NCI-H1417 (cell line): ENCODE measurements at places on chromosomes 5 and 9.

- DNase-seq: no peak
Observed at GRCh38 chr5:158543539-158544387, 556.0 kb downstream of the EBF1 start.

GRCh38 chr5:56900858-56901578 is 8.4 kb upstream of the SETD9 start:
- peak; percentile 64 for DNase-seq

DNA sequence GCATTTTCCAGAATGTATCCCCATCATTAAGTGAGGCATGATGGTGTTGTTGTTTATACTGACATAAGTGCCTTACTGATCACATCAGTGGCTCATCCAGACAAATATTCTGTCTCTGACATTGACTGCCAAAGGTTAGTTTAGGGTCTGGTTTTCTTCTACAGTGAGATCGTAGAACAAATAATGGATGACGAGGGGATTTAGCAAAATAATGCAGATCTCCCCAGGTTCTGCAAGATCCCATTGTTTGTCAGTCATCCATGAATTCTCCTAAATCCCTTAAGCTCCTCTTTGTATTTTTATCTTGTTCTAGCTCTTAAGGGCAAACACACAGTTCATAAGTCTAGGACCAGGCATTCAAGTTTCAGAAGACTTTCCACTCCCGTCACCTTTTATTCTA is 93.1 kb upstream of the DHFR start:
- no peak for DNase-seq

DNA sequence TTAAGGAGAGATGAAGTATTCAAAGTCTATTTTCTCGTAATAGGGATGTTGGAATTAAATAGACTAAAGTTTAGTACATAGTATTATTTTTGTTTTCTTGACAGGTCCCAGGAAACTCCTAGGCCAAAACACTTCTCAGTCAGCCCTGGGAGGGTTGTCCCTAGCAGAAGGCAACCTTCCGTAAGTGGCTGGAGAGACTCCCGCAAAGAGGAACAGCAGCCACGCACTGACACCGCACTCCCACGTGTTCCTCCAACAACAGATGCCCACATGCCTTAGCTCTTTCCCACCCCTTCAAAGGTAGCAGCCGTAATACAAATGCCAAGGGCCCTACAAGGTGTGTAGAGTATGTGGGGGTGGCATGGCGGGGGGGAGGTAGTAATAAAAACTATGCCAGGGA is 28.4 kb downstream of the PCDHGC5 start:
- no peak for DNase-seq

DNA sequence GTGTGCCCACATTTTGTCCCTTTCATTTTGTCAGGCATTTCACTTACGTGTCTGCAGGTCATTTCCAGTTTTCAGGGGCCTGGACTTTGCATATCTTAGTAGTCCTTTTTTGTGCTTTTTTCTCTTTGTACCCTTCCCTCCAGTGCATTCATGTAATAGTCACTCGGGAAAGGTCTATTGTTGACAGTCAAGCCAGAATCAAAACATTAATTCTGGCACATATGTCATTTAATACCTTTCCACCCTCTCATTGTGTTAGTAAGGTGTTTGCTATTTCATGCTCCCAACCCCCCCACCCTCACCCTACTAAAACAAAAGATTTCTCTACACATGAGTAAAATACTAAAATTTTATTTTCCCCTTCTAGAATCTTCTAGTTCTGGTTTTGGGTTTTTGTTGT is 42.7 kb downstream of the UGCG start:
- no peak for DNase-seq

- DNase-seq: no peak
Observed at GRCh38 chr5:82851471-82851870, 225.7 kb downstream of the TMEM167A start.

DNA sequence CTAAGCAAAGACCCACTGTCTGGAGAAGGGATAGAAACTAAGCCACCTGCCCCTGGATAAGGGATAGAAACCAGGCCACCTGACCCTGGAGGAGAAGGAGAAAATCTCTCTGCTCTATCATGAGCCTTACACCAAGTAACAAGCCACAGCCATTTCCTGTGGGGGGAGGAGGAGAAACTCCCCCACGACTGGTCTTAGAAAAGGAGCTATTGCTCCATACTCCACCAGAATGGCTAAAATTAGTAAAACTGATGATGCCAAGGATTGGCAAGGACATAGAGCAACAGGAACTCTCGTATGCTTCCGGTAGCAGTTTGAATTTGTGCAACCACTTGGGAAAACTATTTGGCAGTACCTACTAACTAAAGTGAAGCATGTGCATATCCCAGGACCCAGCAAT is 70.8 kb downstream of the ACTL7B start:
- no peak for DNase-seq

- DNase-seq: peak; percentile 10
Observed at GRCh38 chr5:171999877-172000276, 6.6 kb downstream of the FBXW11 start.

DNA sequence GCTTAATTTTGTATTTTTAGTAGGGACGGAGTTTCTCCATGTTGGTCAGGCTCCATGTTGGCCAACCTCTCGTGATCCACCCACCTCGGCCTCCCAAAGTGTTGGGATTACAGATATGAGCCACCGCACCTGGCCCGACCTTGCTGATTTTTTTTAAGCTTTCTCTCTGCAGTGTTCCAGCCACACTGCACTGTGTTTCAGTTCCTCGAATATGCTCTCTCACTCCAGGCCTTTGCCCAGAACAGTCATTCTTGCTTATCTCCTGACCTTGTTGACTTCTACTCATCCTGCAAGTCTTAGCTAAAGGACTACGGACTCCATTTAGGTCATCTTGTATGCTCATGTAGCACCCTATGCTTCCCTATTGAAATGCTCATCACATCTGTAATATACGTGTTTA is 3.3 kb downstream of the SNAPC3 start:
- DNase-seq: no peak

DNA sequence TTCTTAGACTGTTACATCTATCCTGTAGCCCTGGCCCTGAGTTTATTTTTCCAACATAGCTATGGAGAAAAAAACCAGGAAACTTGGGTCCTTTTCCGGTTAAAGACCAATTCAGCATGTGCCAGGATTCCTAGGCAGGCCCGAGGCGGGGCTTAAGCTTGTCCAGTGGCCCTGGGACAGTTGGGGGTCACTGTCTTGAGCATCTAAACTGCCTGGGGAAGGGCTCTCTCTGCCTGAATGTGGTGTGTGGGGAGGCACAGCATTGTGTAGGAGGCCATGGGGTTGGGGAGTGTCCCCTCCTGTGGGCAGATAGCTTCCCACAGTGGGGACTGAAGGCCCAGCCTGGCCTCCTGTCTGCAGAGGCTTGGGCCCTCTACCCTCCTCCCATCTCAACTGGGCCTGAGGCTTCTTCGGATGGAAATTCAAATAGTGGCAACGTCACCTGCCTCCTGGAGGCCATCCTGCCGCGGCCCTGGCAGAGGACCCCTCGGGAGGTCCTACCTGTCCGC is 88.8 kb downstream of the PHF2 start:
- no peak for DNase-seq

GRCh38 chr5:57594436-57594835 is 111.8 kb upstream of the ACTBL2 start:
- DNase-seq: no peak

DNA sequence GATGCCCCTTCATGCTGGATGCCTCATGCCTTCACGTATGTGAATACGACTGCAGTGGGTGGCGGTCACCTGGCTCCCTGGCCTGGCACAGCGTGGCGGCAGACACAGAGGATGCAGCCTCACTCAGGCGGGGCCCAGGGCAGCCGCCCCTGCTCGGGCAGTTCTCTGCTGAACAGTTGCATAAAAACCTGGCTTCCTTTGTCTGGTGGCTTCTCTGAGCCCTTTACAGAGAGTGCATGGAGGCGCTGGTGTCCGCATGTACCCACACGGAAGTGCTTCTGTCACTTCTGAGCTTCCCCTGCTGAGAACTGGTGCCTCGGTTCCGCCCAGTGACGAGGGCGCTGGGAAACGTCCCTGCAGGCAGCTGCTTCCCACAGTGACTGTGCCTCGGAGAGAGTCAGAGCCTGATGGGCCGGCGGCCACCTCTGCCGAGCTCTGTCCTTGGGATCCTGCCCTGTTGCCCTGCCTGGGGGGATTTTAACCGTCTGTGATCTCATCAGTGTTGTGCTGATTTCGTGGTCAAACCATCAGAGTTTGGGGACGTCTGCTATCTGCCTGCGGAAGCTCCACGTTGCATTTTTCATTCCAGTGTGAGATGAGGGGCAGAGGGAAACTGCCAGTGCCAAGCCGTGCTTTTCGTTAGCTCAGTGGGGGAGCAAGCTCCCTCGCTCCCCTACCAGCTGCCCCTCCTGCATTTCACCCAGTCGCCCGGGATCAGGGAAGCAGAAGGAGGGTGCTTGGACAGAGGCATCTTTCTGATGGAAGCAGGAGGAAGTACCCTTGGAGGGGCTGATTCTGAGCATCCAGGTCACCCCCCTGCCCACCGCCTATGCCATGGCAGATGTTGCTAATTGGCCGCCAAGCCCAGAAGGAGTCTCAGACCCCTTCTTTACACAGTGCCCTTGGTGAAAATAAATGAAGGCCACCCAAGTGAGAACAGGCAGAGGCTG is 153.0 kb upstream of the COL5A1 start:
- DNase-seq: no peak

DNA sequence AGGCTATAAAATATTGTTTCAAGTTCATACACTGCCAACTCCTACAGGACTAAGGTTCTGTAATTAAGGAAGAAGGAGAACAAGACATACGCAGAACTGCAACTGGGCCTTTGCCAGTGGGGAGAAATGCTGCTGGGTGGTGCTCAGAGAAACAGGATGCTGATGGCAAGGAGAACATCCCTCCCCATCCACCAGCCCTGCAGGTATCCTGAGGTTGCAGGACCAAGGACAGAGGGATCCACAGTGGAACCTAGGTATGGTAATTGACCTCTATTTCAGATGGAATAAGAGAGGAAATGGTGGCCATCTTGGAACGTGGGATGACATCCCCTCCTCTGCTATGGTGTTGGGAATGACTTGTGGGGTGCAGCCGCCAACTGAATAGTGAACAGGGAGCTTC is 206.3 kb upstream of the S1PR3 start:
- no peak for DNase-seq

DNA sequence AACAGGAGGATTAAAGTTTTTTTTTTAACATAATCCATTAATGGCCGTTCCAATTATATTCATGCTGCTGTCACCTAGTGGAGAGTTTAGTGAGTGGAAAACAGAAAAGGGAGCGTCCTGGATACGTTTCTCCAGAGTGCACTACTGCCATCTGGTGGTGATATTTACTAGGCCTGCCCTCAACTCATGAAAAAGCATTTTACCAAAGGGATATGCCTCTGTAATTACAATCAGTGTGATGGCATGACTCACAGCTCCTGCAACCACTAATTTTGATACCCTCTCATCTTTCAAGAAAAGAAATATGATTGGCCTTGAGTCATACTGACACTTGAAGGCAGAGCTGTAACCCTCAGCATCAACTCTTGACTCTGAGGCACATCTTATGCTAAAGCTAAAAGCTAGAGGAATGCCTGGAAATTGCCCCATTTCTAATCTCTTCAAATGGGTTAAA is 20.1 kb downstream of the MINAR2 start:
- DNase-seq: peak; percentile 59

DNA sequence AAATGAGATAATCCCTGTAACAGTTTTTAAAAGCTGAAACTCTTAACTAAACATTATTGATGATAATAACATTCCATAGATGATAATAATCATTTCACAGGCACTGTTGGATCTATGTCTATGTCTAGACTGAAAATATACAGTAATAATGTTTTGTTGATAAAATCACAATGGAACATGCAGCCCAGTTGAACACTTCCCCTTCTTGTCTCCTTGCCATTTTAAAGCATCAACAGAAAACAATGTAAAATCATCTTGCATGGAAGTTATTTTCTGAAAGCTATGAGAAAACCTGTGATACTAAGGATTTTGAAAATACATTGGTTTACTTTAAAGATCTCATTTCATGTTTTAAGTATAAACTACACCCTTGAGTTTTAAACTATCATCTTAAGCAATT is 1.9 kb downstream of the GAPT start:
- DNase-seq: no peak

GRCh38 chr5:132060501-132061161 is at the start of gene IL3:
TSS of gene IL3 (plus strand) at chr5:132060655. CDS start at chr5:132060707, 52 bp downstream.
- no peak for DNase-seq

DNA sequence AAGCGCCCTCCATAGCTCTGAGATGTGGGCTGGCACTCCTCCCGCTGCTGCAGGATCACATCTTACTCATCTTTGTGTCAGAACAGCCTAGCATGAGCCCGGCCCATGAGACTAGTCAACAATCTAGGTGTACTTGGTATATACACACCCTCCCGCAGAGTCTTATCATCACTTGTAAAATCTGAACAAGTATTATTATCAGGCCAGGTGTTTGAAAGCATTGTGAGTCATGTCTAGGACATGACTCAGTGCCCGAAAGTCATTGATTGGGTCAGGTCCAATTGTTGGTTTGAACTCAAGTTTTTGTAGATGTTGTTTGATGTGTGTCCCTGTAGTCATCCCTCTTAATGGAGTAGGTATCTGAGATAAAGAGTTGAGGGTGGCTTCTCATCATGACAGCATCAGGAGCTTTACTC is 108.7 kb downstream of the CFAP90 start:
- DNase-seq: no peak

DNA sequence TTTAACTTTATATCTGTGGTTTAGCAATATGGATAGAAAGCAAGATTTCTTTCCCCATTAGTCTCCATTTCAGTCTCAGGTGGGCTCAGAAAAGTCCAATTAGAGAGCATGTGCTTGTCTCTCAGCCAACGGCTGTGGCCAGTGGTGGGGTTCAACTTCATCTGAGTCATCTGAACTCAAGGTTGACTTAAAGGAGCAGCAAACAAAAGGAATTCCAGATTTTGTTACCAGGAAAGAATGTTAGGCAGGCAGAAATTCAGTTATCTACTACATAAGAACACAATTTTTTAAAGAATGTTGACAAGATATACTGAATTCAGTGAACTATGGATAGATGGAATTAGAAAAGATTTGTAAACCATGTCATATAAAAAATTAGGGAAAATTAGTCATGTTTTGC is 784.1 kb downstream of the MAT2B start:
- DNase-seq: no peak
